ENCODE measurements at places on chromosomes 2 and 18. TPM values are rescaled to one million over a fixed set of nuclear protein-coding genes. Genes with fewer than 3 reads are reported as not detected.
A peak's percentile ranks its signal among the peaks of the same experiment; 100 is the strongest.

DNA sequence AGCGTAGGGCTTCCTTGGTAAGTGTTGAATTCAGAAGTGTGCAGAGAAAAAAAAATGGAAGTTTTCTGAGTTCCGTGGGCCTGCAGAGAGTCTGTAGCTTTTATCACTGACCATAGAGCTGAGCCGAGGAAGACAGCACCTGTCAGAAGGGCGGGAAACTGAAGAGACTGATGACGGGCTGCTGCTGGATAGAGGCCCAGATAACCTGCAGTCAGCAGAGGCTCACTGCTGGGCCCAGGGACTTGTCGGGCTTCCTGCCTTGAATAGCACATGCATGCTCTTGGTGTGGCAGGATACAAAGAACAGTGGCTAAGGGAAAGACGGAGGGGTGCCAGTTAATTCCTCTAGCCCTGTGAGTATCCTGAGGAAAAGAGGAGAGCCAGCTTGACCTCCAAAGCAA, 166.4 kb downstream of the MGAT5 start:
- no peak for DNase-seq

DNA sequence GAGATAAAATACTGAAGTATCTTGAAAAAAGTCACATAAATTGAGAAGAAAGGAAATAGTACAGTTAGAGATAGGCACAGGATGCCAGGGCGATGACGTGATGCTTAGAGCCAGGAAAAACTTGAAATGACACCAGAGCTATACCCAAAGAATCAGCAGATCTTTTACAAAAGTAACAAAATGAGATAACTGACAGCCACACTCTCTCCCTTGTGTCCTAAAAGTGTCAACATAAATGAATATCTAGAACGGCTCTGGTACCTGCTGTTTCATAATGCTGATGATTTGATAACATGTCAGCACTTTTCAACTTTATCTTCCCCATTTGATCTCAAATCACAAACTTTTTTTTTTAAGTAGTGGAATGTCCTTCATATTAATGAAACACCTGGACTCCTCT, 45.6 kb upstream of the ZC3H15 start:
- DNase-seq, result no peak

- no peak for DNase-seq
These were observed 233.4 kb downstream of the SOX11 start for GRCh38 chr2:5925604-5926003.

DNA sequence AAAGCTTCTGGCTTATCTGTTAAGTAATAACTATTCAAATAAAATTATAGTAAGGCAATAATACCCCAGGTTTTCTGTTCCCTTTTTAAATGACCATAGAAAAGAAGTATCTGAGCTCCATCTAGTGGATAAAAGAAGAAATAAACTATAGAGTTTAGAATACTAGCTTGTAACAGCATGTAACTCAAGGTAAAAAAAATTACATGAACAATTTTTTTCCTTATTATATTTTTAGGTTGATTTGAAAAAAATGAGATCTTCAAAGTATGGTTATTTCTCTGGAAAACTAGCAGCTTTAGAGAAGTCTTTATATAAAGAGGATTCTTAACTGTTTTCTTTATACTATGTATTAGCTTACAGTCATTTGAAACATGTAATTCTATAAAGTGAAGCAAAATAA, 58.1 kb downstream of the NCKAP1 start:
- DNase-seq, result no peak

DNA sequence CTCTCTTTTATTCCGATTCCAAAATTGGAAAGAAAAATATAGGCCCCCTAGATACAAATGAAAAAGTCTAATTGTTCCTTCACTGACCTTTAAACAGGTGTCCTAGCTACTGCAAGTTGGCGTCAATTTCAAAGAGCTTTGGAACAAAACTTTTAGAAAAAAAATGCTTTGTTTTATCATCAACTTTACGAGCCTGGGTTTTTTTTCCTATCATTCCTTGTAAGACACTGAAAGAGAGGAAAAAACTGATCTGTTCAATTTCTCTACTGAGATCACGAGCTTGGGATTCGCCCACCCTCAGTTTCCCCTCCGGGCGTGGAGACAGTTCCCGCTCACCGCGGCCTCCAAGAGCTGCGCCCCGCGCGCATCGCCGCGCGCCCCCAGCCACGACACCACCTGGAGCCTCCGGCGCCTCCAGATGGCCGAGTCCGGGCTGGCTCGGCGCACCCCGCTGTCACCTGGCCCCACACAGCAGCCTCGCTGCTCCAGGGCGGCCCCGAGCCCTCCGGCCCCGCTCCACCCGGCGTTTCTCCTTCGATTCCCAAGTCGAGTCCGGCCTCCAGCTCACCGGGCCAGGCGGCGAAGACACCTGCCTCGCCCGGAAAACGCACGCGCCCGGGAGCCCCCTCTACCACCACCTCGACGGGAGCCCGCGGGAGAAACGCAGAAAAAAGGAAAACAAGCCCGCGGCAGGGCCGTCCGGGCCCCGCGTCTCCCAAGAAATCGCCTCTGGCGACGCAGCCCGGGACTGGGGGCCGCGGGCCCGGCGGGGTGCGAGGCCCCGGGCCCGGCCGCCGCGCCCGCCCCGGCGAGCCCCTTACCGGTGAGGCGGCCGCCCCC, 656 bp downstream of the TBC1D8 start:
- peak; percentile 55 for DNase-seq

GRCh38 chr2:43115881-43116280, 110.5 kb downstream of the ZFP36L2 start:
- no peak for DNase-seq

DNA sequence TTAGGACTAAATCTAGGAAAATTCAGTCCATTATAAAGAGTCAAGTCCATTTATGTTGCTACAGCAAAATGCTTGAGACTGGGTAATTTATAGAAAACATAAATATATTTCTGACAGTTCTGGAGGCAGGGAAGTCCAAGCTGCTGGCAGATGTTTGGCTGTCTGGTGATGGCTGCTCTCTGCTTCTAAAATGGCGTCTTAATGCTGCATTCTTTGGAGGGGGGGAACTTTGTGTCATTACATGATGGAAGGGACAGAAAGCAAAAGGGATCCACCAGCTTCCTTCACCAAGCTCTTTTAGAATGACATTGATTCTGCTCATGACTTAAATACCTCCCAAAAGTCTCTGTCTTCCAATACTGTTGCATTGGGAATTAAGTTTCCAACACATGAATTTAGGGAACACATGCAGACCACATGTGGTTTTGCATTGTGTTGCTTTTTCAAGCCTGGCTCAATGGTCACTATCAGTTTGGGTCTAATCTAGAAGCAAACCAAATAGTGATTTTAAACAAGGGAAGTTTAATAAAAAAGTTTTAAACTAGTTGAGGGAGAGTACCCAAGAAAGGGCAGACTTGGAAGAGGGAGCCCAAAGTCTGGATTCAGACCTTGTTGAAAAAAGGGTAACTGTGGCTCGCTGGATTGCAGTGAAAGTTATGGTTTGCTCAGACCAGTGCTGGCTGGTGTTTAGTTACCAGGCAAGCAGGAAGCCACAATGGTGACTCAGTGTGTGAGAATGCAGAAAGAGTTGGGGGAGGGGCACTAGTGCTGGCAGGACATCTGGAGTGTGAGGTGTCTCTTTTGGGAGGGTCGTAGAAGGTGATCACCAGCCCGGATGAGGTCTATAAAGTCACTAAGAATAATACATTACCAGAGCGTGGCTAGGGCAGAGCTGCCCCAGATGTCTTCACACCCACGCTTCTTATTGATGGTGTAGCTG, 30.8 kb downstream of the C18orf54 start:
- no peak for DNase-seq

DNA sequence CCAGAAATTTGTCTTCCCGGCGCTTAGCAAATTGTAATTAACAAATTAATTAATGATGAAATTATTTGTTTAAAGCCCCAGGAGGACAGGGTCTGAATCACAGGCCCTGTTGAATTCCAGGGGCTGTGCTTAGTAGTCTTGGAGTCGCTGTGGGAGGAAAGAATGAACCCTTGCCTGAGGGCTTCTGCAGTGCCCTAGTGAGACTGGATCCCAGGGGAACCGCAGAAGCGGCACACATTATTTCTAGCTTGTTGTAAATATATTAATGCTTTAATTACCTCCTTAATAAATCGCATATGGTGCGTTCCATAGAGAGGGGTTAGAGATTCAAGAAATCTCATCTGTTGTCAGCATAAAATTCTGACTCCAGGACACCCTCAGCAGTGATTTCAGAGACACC, 235.4 kb downstream of the CELF4 start:
- no peak for DNase-seq

DNA sequence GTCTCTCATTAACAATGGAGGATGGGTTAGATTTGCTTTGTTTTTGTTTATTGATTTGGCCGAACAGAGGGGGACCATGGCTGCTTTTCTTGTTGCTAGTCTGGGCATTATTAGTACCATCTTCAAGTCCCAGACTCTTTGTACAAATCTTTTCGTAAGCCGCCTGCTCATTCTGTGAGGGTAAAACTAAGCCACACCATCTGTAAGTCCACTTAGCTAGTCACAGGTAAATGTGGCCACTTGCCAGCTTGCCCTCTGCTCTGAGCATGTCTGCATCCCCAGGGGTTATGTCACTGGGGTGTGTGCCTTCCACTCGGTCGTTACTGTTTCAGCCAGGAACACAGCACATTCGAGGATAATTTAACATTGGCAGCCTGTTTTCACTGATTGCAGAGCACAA, 85.6 kb downstream of the SMIM21 start:
- DNase-seq, result no peak

DNA sequence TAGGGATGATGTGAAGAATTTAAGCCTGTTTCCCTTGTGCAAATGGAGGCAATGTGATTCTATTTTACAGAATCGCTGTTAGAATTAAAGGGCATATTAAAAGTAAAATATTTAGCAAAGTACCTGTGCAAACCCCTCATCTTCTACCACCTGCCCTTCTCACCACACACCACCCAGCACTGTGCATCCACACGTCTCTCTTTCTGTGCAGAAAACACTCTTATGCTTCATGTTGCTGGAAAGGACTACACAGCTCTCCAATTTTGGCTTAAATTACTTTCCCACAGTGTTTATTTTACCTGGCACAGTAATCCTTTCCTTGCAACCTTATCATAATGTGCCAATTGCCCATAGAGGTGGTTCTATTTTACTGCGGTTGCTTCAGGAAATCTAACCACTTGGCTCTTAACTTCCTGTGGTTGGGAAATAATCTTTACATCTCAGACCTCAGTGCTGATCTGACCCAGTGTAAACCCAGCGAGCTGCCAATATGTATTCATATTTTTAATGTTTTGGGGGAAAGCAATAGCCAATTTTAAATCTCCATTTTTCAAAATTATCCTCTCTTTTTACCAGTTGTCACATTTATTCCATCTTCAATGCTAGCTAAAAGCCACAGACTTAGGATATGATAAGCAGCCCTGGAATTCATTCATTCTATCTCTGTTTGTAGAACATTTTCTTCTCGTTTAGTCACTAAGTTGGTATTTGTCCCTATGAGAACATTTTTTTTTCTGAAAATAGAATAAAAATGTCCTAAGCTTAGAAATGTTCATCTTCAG, 250.9 kb downstream of the DSEL start:
- no peak for DNase-seq

- no peak for DNase-seq
These were observed 43.1 kb upstream of the RTN4 start for GRCh38 chr2:55093381-55093780.

- no peak for DNase-seq
These were observed 55.6 kb downstream of the PKP4 start for GRCh38 chr2:158512323-158512722.

DNA sequence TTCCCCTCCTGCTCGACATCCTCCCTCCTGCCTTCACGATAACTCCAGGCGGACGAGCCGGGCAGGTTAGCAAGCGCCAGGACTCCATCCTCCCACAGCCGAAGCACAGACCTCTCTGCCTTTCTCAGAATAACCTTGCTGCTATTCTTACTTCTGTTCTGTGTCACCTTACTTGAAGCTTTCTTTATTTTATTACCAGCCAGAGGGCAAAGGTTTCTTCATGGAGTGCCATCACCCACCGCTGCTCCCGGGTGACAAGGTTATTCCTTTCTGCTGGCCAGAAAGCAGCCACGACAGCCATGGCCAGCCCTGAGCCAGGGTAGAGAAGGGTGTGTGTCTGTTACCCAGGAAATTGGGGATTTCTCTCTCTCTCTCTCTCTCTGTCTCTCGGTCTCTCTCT, 227.1 kb downstream of the ANAPC1 start:
- DNase-seq, result no peak

DNA sequence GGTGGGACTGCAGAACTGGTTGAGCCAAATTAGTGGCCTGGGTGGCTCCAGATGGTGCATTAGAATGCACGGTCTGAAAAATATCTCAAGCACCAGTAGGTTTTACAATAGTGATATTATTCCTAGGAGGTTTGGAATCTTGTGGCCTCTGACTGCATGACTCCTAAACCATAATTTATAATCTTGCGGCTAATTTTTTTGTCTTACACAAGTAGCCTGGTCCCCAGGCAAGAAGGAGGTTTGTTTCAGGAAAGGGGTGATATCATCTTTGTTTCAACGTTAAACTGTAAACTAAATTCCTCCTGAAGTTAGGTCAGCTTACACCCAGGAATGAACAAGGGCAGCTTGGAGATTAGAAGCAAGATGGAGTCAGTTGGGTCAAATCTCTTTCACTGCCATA, 98.9 kb upstream of the ARL4C start:
- DNase-seq, result no peak

GRCh38 chr18:55018602-55019001, 59.3 kb upstream of the CCDC68 start:
- DNase-seq, result no peak

GRCh38 chr2:112048887-112049286, 6.2 kb upstream of the TMEM87B start:
- no peak for DNase-seq

GRCh38 chr2:186687807-186688211, 6.1 kb upstream of the FAM171B start:
- no peak for DNase-seq

DNA sequence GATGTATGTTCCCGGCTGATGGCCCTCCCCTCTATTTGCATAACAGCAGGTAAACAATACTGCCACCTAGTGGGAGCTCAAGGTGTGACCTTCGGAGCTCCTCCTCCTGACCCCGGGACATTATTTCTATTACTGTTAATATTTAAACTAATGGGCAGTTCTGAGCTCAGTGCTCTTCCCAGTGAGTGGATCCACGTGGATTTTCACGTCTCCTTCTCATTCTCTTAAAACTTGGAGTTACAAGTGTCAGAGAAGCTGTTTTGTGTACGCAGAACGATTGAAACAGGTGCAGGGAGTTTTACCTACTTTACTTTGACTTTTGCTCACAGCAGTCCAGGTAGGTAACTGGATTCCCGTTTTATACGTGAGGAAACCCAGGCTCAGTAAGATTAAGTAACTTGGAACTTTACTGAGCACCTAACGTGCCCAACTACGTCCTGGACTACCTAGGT, 127.3 kb downstream of the PRKCE start:
- DNase-seq, result peak; percentile 50

- no peak for DNase-seq
These were observed 116.4 kb upstream of the PPP1CB start for GRCh38 chr2:28635191-28635611.

Gene ASXL3
- 3.6 TPM for total RNA-seq

Gene CUL3
- total RNA-seq, result 72.1 TPM

Gene CAPN14
- total RNA-seq, result 0.32 TPM

Gene GKN1
- not detected for total RNA-seq

Gene KIF1A
- 0.65 TPM for total RNA-seq

Gene GCG
- total RNA-seq, result not detected

All from Right ventricle myocardium superior (tissue), 1 donor.